SK-MEL-5 (cell line): ENCODE measurements at places on chromosomes 2 and 18.

DNA sequence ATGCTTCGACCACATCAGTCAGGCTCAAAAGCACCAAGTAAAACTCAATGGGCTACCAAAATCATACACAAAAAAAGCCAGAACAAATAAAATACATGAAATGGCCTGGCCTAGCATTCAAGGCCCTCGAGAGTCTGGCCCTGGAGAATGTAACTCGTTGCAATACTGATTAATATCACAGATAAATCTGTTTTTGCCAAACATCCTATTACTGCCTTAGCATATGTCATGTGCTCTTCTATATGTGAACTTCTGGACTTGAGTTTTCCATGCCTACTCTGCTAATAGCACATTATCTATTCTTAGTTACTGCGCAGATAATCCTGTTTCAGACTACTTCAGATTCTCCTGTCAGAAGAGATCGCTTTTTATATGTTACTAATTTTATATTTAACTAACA, 250.7 kb upstream of the SMAD7 start:
- no peak for DNase-seq

GRCh38 chr2:101253703-101254450, 1.2 kb downstream of the CNOT11 start:
- no peak for DNase-seq

DNA sequence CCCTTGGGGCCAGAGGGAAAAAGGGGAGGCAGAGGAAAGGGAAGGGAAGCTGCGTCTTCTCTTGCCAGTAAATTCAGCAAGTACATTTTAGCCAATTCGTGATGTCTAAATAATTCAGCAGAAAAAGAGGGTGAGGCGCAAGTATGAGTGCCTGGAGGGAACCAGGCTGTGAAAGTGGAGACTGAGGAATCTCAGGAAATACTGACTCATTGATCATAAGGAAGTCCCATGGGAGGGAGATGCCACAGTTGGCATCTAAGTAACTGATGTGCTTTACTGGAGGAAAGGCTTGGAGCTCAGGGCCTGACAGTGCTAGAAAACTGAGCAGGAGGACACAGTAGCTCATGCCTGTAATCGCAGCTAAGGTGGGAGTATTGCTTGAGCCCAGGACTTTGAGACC, 31.1 kb downstream of the KIF5C start:
- DNase-seq, result peak; percentile 15

- no peak for DNase-seq
These were observed 24.5 kb upstream of the ALPP start for GRCh38 chr2:232354069-232354468.

DNA sequence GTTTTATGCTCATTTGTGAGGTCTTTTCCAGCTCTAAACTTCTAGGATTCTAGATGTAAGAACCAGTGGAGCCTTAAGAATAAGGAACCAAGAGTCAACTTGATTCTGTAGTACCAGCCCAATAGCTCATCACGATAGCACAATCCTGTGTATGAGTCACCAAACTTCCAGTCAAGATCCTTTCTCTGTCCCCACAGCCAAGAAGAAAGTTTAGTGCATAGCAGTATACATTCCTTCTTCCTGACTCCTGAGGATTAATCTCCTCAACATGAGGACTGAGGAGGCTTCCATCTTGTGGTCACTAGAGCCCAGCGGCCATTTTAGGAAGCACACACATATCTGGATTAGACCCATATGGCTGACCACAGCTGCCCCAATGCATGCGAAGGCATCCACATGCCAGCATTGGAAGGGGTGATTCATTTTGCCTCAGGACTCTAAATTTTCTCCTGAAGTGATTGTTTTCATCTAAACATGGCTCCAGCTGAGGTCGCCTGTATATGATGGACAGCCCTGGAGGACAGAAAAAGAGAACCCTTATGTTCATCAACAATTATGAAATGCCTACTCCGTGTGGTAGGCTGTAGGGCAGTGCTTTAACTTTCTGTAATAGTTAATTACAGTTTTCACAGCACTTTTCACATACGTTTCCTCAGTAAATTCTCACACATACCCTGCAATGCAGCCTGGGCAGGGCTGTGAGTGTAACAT, 53.5 kb downstream of the RASGRP3 start:
- DNase-seq, result peak; percentile 50

DNA sequence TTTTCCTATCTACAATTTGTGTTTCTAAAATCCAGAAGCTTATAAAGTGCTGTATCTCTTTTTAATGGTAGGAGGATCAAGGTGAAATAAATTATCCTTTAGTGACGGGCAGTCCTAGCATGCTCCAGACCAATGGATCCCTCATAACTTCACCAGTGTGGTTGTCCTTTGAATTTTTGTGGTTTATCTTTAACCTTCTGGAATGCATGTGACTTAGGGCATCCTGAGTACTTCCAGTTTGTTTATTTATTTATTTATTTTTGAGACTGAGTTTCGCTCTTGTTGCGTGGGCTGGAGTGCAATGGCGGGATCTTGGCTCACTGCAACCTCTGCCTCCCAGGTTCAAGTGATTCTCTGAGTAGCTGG, 40.4 kb downstream of the NUP35 start:
- peak; percentile 67 for DNase-seq

DNA sequence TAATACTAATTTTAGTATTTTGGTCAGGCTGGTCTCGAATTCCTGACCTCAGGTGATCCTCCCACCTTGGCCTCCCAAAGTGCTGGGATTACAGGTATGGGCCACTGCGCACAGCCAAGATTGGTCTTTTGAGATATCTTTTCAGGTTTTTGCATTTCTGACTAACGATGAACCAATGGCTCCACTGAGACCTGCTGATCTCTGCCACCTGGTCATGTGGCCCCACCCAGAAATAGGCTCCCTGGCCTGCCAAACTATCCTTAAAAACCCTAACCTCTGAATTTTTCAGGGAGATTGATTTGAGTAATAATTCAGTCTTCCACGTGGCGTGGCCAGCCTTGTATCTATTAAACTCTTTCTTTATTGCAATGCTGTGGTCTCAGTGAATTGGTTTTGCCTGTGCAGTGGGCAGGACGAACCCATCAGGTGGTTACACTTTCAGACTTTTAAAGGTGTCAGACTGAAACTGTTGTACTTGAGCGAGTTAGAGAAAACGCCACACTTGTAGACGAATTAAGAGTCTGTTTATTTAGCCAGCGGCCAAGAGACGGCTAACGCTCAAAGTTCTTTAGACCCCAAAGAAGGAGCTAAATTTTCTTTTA, 85.8 kb upstream of the MSH6 start:
- no peak for DNase-seq

- no peak for DNase-seq
These were observed 113.9 kb downstream of the ANKRD44 start for GRCh38 chr2:197196541-197197180.

GRCh38 chr18:23536204-23536603, 32.9 kb downstream of the RMC1 start:
- no peak for DNase-seq

GRCh38 chr2:200393191-200393590, 86.7 kb downstream of the SPATS2L start:
- peak; percentile 86 for DNase-seq

- DNase-seq, result no peak
These were observed 113.2 kb upstream of the DLX2 start for GRCh38 chr2:172215936-172216335.
